ENCODE measurements at places on chromosomes 2 and 18.

DNA sequence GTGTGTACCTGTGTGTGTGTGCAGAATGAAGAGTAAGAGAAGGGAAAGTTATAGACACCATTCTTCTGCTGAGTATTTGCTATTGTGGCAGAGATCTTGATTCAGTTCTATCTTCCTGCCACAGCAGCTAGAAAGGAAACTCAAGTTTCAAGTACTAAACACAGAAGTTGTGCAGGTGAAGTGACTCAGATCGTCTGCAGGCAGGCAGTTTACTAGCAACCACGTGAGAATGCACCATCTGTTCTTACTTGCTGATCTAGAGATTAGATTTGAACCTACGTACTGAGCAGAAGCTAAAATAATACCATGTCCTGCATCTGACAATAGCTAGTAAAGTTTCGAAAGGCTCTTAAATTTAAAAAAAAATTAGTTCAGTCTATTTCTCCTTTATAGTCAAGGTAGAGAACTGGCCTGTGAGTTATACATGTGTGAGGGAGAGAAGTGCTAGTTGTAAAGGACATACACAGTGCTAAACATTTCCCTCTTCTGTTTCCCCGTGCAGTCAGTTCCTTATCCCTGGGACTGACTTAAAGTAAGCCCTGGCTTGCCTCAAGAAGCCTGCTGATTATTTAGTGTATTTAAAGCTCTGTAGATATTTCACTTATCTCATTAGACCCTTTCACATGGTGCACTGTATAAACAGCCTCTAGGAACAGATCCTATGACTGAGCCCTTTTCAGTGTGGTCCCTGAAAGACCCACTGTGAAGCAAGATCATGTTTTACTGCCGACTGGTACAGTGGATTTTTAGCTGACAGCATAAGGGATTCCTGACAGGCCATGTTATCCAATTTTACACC, 45.0 kb downstream of the SLC38A11 start:
- peak; percentile 10 for DNase-seq
- peak overlapping the region; percentile 83 for H3K27ac ChIP-seq
- H3K36me3 ChIP-seq: no peaks in the 10 kb centered on the region
- no peaks in the 10 kb centered on the region for H3K27me3 ChIP-seq

- H3K36me3 ChIP-seq: peaks cover 83% of the 10 kb centered on the region
- H3K4me3 ChIP-seq: no peak overlapping the region
- no peak for DNase-seq
- H3K27me3 ChIP-seq: no peaks in the 10 kb centered on the region
- no peak overlapping the region for H3K27ac ChIP-seq
- H3K4me1 ChIP-seq: no peaks in the 10 kb centered on the region
These were observed 35.4 kb downstream of the TMX3 start for GRCh38 chr18:68679528-68679927.

DNA sequence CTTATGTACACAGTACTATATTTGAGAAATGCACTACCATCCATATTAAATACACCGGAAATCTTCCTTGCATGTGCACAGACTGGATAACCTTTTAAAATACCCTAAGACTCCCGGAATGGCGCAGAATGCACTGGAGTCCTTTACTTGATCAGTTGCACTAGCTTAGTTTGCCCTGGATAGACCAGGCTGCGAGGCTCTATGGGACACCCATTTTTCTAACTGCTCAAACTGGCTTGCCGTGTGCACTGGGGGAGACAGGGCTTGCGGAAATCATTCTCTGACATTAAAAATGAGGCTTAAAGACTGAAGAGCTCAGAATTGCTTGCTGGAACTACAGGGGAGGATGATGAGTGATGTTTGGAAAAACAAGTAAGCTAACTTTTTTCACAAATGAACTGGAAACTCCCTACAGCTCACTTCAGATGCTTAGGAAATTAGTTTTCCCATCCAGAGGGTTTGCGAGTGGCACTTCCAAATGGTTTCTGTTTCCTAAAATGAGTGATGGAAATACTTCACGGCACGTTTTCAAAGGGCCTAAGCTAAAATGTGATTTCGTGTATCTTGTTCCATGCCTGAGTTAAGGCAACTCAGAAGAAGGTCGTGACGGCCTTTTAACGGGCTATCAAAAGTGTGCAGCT, 2.7 kb downstream of the NCK2 start:
- no peak overlapping the region for H3K4me3 ChIP-seq
- H3K4me1 ChIP-seq: peaks cover 35% of the 10 kb centered on the region
- no peaks in the 10 kb centered on the region for H3K27me3 ChIP-seq
- H3K27ac ChIP-seq: peak overlapping the region; percentile 19
- DNase-seq: no peak
- H3K36me3 ChIP-seq: peaks cover 23% of the 10 kb centered on the region

GRCh38 chr2:65396348-65397026, 35.9 kb downstream of the SPRED2 start:
- DNase-seq: no peak
- no peaks in the 10 kb centered on the region for H3K36me3 ChIP-seq
- peak overlapping the region; percentile 8 for H3K27ac ChIP-seq
- H3K4me3 ChIP-seq: no peak overlapping the region
- H3K4me1 ChIP-seq: peaks cover 13% of the 10 kb centered on the region
- no peaks in the 10 kb centered on the region for H3K27me3 ChIP-seq

- no peaks in the 10 kb centered on the region for H3K36me3 ChIP-seq
- DNase-seq: no peak
- H3K4me3 ChIP-seq: no peak overlapping the region
- H3K27ac ChIP-seq: no peak overlapping the region
- H3K4me1 ChIP-seq: 0 out of 2 replicates have a peak, but pooled peaks cover 3% of the 10 kb centered on the region
These were observed 142.7 kb downstream of the SCG2 start for GRCh38 chr2:223459328-223459939.

DNA sequence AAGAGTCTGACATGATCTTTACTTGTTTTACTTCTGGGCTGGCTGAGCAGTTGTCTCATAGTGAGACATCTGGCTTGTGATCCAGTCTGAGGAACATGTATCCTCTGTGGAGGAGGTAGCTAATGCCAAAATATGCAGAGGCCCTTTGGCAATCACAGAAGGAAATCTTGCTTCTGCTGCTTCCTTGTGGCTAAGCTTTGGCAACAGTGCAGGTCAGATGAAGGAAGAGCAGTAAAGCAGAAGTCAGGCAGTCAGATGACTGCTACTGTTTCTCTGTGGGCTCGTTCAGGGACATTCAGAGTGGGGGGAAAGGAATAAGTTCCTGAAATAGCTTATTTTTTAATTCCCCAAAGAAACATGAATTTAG, 22.3 kb downstream of the DOK1 start:
- no peak for DNase-seq
- H3K4me3 ChIP-seq: no peak overlapping the region
- H3K27me3 ChIP-seq: no peaks in the 10 kb centered on the region
- peaks cover 16% of the 10 kb centered on the region for H3K4me1 ChIP-seq
- no peak overlapping the region for H3K27ac ChIP-seq

DNA sequence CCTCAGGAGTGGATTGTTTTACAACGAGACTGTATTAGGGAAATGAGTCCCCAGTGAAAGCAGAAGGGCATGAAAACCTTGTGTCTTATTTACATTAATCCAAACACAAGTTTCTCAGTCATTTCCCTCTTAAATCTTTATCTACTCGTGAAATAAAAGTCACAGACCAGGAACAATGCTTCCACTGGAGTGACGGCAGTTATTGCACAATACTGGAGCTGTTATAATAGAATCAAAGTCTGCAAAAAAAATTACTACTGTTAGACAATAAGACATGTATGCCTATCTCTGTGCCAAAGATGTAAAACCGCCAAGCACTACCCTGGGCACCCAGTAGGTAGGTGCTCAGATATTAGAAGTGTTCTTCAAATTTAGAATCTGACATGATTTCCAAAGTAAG, 375.5 kb downstream of the ZNF521 start:
- no peaks in the 10 kb centered on the region for H3K4me1 ChIP-seq
- H3K27me3 ChIP-seq: peaks cover 6% of the 10 kb centered on the region
- no peaks in the 10 kb centered on the region for H3K36me3 ChIP-seq
- H3K27ac ChIP-seq: no peak overlapping the region
- H3K4me3 ChIP-seq: no peak overlapping the region
- DNase-seq: no peak

DNA sequence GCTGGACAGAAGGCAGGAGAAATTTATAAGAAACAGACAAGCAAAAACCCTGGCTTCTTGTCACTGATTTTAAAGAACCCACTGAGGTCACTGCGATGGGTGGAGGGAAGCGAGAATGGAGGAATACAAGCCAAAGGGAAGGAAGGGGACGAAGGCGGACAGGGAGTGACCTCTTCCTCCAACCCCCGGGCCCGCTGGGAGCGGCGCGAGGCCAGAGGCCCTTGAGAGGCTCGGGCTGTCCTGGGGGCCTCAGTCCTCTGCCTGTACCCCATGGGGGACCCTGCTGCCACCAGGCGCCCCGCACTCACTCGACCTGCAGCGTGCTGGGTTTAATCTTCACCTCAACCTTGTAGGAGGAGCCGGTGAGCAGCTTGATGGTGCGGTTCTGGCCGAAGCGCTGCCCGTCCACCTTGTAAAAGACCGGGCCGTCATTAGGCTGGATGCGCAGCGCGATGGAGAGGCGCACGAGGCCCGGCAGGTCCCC, 793 bp downstream of the CNRIP1 start:
- peaks cover 2% of the 10 kb centered on the region for H3K27me3 ChIP-seq
- H3K27ac ChIP-seq: no peak overlapping the region
- H3K4me1 ChIP-seq: no peaks in the 10 kb centered on the region
- no peak for DNase-seq
- H3K4me3 ChIP-seq: no peak overlapping the region
- H3K36me3 ChIP-seq: no peaks in the 10 kb centered on the region

DNA sequence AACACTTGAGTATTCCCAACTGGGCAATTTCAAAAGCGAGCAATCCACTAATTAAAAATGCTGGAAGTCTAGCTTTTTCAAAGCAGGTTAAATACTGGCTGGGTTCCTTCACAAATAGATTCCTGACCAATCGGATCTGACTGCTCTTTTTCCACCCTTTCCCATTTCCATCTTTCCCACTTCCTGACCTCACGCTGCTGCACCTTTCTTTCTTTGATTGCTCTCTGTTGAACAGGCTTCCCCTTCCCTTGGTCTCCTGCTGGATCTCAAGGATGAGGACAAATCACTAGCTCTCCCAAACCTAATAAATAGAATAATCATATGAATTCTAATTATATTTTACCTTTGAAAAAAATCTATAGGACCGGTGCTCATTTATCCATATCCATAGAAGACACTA, 121.2 kb downstream of the TCF4 start:
- H3K27me3 ChIP-seq: no peaks in the 10 kb centered on the region
- no peaks in the 10 kb centered on the region for H3K4me1 ChIP-seq
- no peak overlapping the region for H3K4me3 ChIP-seq
- no peak for DNase-seq
- no peaks in the 10 kb centered on the region for H3K36me3 ChIP-seq

DNA sequence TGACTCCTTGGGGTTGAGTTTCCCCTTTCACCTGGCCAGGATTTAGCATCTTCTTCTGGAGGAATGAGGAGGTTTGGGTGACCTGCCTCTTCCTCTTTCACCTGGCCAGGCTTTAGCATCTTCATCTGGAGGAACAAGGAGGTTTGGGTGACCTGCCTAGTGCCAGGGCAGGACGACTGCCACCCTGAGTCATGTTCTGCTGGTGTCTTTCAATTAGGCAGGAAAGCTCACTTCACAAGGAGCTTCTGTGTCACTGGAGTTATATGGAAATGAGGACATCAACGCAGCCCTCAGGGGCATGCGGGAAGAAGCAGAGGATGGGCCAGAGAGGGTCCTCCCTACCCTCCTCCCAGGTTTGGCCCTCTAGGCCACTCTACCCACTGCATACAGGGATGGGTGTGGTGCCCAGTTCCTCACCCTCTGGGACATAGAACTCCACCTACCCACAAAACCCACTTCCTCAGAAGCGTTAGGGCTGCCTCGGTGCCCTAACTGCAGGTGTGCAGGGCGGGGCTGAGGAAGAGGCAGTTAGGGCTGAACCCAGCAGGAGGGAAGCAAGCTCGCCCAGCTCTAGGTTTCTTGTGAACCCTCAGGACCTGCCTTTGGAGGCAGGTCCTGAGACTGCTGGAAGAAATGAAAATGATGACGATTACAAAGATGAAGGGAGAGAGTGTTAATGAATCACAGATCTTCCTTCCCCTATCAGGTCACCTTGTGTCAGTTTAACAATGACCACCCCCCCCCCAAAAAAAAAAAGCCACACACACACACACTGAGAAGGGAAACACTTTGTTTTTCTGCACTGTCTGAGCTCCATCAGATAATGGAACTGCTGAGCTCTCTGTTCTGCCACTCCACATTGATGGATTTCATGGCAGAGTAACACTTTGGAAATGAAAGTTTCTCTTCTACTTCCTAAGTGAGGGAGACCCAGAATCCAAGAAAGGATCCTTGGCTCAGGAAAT, 71.0 kb downstream of the ARL4C start:
- no peaks in the 10 kb centered on the region for H3K27me3 ChIP-seq
- peak overlapping the region; percentile 43 for H3K4me3 ChIP-seq
- no peaks in the 10 kb centered on the region for H3K36me3 ChIP-seq
- DNase-seq: peak; percentile 98
- peaks cover 87% of the 10 kb centered on the region for H3K4me1 ChIP-seq
- H3K27ac ChIP-seq: peak overlapping the region; percentile 99

GRCh38 chr2:147630585-147630984, 214.2 kb upstream of the ACVR2A start:
- H3K4me3 ChIP-seq: no peak overlapping the region
- no peaks in the 10 kb centered on the region for H3K36me3 ChIP-seq
- H3K27ac ChIP-seq: no peak overlapping the region
- no peaks in the 10 kb centered on the region for H3K27me3 ChIP-seq

GRCh38 chr2:204065566-204065965, 129.0 kb downstream of the ICOS start:
- H3K27ac ChIP-seq: no peak overlapping the region
- no peak for DNase-seq
- no peaks in the 10 kb centered on the region for H3K27me3 ChIP-seq

DNA sequence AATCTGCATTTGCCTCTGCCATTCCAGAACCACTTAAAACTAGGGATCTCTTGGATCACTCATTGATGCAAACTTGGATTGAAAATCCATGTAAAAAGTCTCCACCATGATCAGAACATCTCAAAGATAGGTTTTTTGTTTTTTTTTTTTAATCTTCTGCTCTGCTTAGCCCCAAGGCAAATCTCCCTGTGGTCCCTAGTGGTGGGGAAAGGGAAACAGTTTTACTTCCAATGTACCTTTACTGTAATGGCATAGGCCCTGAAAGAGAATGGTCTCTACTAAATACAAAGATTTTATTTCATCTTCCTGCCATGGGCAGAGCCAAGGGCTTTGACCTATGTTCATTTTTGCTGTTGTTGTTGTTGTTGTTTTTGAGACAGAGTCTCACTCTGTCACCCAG, 78.4 kb downstream of the KANSL1L start:
- H3K4me1 ChIP-seq: no peaks in the 10 kb centered on the region
- H3K27me3 ChIP-seq: no peaks in the 10 kb centered on the region
- no peak overlapping the region for H3K27ac ChIP-seq

GRCh38 chr2:218285604-218286003, 6.7 kb downstream of the TMBIM1 start:
- H3K36me3 ChIP-seq: no peaks in the 10 kb centered on the region
- no peaks in the 10 kb centered on the region for H3K27me3 ChIP-seq
- peak overlapping the region; percentile 59 for H3K4me3 ChIP-seq

DNA sequence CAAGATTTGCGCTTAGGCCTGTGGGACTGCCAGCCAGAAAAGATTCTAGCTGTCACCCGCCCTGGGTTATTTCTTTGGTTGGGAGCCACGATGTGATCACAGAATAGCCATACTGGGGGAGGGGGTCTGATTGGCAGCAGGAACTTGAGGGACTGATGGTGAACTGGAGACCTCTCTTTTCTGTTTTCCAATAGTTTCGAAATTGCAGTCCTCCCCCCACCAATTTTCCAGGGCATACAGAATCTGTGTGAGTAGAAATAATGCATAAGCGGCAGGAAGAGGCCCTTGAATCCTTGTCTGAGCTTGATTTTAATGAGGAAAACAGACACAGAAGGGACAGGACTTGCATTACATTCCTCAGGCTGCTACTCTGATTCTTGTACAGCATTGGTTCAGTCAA, 2.2 kb upstream of the POLR2D start:
- H3K36me3 ChIP-seq: peaks cover 31% of the 10 kb centered on the region
- no peaks in the 10 kb centered on the region for H3K27me3 ChIP-seq
- no peak overlapping the region for H3K27ac ChIP-seq
- no peak overlapping the region for H3K4me3 ChIP-seq

Data from DND-41 (cell line).